ENCODE measurements at places on chromosomes 16 and 17. TPM values are rescaled to one million over a fixed set of nuclear protein-coding genes. Genes with fewer than 3 reads are reported as not detected.

The TMEM204 gene
- not detected for total RNA-seq

The TMEM235 gene
- not detected for total RNA-seq

The PRSS36 gene
- under 0.01 TPM for total RNA-seq

The ADAD2 gene
- total RNA-seq: not detected

The KRT9 gene
- 0.27 TPM for total RNA-seq

The HAP1 gene
- 2.2 TPM for total RNA-seq

The ZACN gene
- not detected for total RNA-seq

The HYDIN gene
- total RNA-seq: 5.5 TPM

The PPY gene
- not detected for total RNA-seq

The USP6 gene
- total RNA-seq: 0.05 TPM

The CNEP1R1 gene
- 32.2 TPM for total RNA-seq

The FGF11 gene
- total RNA-seq: 20.2 TPM

The CBX4 gene
- total RNA-seq: 28.5 TPM

The FAM171A2 gene
- 1.3 TPM for total RNA-seq

The MMP25 gene
- 0.54 TPM for total RNA-seq

The COIL gene
- 11.0 TPM for total RNA-seq

The CCDC154 gene
- 0.17 TPM for total RNA-seq

The FZD2 gene
- 1.8 TPM for total RNA-seq
